ENCODE measurements at places on chromosomes 1 and 21.

GRCh38 chr1:58823481-58824010 is 39.7 kb upstream of the JUN start:
- DNase-seq, result no peak

GRCh38 chr1:232614811-232615210 is 15.1 kb downstream of the SIPA1L2 start:
- DNase-seq, result no peak

DNA sequence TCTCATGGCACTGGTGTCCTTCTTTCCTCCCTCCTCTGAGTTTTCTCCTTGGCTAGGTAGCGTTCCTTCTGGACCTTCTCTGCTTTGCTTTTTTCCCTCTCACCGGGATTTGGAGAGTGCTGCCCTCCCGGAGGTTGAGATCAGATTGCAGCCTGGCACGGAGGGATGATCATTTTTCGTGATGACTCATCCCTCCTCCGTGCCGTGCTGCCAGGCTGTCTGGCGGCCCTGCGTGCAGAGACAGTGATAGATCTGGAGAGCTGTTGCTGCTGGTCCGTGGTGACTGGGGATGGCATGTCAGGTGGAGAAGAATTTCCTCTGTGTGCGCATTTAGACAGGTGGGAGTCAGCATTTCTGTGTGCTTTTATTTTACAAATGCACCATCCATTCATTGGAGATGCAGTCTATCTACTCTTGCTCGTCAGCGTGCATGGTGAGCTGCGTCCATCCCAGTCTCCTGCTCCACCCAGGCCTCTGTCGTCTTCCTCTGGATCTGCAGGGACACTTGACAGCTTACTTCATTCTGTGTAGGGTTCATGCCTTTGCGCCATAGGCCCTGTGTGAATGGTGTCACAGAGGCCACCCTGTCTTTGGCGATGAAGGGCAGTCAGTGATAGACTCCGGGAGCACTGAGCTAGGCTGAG is 104.4 kb downstream of the PCBP3 start:
- no peak for DNase-seq

- no peak for DNase-seq
Measured at GRCh38 chr1:231279683-231280082, 38.7 kb downstream of the GNPAT start.

DNA sequence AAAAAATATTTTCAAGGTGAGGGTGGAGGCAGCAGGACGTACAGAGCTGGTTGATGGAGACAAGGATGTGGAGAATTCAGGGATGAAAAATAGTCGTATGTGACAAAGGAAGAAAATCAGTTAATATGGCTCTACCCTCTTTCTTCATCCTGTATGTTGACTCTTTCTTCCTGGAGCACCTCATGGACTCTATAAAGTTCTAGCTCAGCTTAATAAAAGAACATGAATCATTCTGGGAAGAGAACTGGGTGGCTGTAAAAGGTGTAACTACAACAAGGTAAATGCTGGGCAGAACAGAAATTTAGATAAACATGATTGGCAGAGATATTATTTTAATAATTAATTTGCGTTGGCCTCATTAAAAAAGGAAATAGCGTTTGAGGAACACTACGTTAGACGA is 241.8 kb upstream of the MAP1LC3C start:
- DNase-seq, result no peak

DNA sequence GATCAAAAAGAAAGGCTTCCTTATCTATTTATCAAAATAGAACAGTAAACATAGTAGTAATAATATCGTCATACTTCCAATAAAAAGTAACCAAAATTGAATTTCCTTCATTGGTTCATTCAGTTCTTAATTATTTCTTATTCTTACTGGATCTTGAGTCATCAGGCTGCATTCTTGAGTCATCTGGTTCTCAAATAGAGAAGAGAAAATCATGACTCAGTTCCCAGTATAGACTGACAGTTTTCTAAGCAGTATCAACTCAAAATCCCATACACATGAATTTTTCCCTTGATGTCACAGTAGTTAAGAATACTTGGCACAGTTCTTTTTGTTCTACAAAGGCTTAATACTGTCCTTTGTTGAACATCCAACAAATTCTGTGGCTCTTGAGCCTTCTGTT is 626.9 kb upstream of the ADGRL4 start:
- no peak for DNase-seq

DNA sequence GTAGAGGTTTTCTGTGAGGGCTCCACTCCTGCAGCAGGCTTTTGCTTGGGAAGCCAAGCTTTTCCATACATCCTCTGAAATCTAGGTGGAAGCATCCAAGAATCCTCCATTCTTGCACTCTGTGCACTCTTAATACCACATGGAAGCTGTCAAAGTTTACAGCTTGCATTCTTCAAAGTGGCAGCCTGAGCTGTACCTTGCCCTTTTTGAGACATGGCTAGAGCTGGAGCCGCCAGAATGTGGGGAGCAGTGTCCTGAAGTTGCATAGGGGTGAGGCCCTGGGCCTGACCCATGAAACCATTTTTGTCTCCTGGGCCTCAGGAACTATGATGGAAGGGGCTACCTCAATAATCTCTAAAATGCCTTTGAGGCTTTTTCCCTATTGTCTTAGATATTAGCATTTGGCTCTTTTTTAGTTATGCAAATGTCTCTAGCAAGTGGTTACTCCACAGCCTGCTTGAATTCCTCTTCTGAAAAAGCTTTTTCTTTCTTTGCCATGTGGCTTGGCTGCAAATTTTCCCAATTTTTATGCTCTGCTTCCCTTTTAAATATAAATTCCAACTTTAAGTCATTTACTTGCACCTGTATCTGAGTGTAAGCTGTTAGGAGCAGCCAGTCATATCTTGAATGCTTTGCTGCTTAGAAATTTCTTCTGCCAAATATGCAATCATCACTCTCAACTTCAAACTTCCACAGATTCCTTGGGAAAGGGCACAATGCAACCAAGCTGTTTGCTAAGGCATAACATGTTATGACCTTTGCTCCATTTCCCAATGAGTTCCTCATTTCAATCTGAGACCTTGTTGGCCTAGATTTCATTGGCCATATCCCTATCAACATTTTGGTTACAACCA is 92.1 kb upstream of the ARTN start:
- DNase-seq, result no peak

- DNase-seq, result no peak
Measured at GRCh38 chr1:51491166-51491981, 27.7 kb downstream of the EPS15 start.

DNA sequence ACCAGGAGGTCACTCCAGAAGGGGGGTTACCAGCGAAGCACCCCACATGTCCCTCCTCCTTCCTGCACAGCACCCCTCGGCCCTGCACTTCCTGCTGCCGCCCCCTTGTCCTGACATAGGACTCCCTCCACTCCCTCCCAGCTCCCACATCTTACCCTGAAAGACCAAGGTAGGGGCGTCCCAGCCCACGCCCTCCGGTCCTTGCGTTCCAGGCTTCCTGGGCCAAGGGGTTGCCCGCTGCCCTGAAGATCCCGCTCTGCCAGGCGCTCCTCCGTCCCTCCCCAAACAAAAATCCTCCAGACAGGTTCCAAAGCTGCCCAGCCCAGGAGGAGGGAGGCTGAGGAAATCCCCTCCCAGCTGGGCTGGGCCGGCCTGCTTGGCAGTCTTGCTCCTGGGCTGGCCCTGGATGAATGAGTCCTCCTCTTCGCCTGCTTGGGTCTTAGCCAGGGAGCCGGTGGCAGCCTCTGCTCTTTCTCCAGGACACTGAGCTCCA is at the start of gene RHBDL2:
RHBDL2 (minus strand) TSS at position 304 of the 493 bp plus-strand sequence. CDS start 22,618 bp downstream, outside the sequence.
- no peak for DNase-seq

GRCh38 chr1:25462732-25463131 is 32.0 kb downstream of the MACO1 start:
- no peak for DNase-seq

DNA sequence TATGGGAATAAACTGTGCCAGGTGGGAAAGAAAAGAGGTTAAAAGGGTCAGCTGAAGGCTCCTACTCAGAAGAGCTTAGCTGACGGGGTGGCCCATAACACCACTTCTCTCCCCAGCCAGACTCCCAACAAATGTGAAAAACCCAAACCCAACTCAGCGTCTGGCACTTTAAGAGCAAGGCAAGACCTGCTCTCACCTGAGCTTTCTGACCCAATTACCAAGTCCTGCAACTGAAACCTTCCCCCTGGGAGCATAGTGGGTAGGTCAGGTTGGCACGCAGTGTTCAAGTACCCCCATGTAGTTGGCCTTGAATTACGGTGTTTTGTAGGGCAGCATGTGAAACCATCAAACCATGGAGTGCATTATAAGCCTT is 3.2 kb downstream of the IRF6 start:
- DNase-seq, result no peak

DNA sequence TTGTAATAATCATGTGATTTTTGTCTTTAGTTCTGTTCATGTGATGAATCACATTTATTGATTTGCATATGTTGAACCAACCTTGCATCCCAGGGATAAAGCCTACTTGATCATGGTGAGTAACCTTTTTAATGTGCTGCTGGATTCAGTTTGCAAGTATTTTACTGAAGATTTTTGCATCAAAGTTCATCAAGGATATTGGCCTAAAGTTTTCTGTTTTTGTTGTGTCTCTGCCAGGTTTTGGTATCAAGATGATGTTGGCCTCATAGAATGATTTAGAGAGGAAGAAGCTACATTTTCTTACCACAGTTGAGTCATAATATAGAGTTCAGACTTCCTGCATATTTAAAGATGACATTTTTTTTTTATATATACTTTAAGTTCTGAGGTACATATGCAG is 455.9 kb downstream of the PLPP3 start:
- no peak for DNase-seq

DNA sequence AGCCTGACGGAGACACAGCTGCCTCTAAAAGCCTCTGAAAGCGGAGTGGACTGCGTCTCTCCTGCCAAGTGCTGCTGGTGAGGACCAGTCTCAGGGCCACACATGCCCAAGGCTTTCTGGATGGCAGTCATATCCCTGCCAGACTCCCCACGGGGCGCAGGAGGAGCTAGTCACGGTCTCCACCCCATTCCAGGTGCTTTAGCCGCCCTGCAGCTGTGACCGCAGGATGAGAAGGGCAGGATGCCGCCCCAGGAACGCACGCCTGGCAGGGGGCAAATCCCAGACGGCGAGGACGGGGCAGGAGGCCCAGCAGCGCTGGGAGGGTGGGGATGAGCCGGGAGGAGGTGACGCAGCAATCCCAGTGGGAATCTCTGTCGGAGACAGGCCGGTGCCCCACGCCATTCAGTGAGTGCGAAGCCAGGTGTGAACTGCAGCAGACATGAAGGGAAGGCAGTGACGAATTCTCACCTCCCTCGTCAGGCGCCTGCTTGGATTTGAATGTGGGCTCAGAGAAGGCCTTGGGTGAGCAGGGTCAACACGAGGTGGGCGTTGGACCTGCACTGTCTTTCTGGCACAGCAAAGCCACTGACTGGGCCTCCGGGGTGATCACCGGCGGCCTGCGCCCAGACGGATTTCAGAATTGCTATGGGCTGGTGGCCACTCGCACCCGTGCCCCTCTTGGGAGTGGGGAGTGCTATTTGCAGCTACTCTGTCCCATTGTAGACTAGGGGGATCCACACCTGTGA is 38.5 kb upstream of the SLC19A1 start:
- no peak for DNase-seq

- no peak for DNase-seq
Measured at GRCh38 chr1:222697826-222698225, 14.5 kb downstream of the AIDA start.

DNA sequence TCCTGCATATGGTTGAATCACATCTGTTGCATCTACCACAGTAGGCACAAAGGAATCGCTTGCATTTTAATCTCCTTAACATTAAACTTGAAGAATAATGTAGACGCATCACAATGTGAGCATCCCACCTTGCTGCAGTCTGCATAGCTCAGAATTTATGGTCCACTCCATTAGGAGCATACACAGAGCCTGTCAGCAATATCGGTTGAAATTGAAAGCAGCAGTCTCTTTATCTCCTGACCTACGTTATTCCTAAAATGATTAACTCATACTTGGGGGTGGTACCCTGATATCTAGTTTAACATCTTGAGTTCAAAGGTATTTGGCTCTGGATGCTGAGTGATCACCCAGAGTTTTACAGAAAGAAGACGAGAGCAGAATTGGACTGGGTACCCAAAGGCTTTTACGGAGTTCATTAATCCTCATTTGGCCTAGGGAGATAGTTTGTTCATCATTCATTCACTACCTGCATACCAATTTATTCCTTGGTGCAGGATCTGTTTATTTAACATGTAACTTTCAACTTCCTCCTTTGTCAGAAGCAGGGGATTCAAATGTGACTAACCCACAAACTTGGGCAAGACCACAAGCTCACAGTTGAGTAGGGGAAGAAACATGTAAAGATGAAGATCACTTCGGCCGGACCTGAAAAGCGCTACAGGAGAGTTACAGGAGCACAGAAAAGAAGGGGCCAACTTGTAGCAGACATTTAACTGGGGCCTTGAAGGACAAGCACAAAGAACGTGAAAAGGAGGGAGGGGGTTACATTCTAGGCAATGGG is 187.9 kb downstream of the DAB1 start:
- DNase-seq, result no peak

GRCh38 chr1:87515781-87516180 is 187.1 kb downstream of the LMO4 start:
- DNase-seq, result no peak

DNA sequence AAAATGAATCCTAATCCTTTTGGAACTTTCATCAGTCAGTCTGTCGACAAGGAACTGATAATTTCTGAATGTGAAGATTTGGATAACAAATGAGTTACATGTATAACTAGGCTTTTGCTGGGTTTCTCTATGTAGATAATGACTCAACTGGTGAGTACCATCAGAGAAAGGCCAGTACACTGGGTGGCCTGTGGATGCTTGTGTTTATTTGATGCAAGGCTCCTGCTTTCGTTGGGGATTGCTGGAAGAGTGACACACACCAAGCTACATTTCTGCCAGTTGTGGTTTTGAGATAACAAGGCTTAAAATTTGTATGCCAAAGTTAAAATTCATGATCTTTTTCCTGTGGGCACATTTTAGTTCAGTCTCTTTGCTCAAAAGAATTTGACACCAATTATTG is 115.7 kb upstream of the UBE2U start:
- no peak for DNase-seq

- DNase-seq, result peak; percentile 16
Measured at GRCh38 chr1:206050655-206051235, 2.2 kb upstream of the RHEX start.

DNA sequence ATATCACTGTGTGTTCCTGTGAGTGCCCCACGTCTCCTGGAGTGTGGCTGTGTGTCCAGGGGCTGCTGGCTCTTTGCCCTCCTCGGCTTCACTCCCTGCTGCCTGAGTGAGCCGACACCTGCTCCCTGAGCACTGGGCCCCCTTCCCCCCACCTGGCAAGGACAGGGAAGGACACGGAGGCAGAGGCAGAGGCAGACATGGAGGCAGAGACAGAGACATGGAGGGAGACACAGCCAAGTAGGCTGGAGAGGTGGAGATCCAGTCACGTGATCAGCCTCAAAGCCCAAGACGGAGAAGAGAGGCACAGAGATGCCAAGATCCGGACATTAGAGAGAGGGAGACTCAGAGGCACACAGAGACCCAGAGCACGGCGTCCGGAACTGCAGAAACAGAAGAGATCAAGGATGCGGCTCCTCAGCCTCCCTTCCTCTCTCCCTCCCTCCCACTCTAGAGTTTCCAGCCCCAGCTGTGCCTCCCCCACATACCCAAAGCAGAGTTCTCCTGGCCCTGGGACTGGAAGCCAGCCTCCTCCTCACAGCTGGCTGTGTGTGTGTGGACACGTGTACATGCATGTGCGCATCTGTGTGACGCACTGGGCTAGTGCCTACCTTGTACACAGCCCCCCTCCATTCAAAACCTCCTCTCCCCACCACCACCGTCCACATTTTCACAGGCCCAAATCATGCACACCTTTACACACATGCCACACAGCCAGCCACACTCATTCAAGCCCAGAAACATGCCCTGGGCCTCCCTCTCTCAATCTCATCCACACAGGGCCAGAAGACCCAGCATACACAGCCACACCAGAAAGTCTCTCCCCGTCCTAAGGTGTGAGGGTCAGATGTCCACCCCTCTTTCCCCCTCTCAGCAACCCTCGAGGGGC is 39.1 kb upstream of the WASF2 start:
- no peak for DNase-seq

All from activated T-helper 9 cell treated with anti-CD3 and anti-CD28 coated beads, Interleukin-2, amount 50 U/mL, for 16 hours (primary cell).